ENCODE measurements at places on chromosomes 3 and 15.

- no peak for DNase-seq
These were observed 417.6 kb upstream of the CDIN1 start for GRCh38 chr15:36161771-36162212.

- no peak for DNase-seq
These were observed 235.5 kb downstream of the NR1D2 start for GRCh38 chr3:24180616-24181015.

- DNase-seq = no peak
These were observed 187.9 kb downstream of the CNTN3 start for GRCh38 chr3:74426571-74426970.

DNA sequence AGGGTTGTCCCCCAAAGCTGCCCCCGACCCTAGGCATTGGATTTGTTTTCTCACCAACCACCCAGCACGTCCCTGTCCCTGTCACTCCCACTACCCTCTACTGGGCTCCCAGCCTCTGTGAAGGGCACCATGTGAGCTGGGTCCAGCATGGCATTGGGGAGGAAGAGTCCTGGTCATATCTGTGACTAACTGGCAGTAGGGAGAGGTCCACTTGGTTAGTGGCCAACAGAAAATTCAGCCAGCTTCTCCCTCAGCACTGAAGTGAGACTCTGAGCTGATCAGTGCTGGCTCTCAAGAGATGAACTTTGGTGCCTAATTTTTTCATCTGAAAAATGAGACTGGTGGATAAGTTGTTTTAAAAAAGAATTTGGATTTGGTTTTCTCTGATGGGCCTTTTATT lies 11.3 kb upstream of the KIF23 start:
- DNase-seq = no peak

DNA sequence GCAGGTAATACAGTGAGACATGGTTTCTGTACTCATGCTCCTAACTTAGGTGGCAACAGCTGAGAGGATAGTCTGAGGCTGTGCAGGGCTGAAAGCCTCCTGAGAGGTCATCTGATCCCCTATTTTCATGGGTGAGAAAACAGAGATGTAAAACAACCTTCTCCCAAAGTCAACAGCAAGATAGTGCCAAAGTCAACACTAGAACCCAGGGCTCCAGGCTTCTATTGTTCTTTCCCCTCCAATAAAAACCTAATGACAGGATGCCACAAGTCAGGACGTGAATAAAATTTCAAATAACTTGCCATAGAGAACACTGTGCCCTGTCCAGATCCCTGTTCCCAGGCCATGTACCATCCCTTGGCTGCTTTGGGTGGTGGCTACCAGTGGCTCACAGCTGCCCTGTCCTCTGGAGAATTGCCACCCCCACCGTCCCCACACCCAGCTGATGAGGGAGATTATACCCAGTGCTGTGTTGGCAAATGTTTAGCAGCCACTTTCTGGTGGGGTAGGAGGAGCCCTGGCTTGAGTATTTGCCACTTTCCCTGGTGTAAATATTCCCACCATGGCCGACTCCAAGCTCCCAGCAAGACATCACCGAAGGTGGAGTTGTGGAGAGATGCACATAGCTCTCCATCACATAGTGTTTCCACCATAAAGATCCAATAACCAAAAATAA lies 54.8 kb downstream of the SRGAP3 start:
- DNase-seq = no peak

DNA sequence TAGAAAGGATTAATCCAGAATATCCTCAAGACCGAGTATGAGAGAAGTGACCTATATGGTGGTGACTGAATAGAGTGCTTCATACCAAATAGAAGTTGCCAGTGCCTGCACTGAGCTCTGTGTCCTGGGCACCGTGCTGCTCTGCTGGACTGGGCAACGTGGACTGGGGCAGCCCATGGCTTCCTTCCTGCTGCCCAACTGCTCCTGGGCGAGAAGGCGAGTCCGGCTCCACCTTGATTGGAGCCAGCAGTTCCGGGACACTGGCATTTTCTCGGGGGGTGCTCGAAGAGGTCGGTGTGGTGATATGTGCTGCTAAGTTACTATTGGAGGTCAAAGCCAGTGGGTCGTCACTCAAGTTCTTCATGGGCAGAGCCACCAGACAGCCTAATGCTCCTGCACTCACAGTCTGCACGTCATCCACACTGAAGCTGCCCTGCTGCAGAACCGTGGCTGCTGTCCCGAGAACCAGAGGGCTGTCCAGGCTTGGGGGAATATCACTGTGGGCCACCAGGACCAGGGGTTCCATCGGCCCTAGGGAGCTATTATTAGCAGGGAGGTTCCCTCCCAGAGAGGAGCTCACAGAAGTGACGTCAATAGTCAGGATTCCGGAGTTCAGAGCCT lies 14.1 kb downstream of the ZXDC start:
- no peak for DNase-seq

DNA sequence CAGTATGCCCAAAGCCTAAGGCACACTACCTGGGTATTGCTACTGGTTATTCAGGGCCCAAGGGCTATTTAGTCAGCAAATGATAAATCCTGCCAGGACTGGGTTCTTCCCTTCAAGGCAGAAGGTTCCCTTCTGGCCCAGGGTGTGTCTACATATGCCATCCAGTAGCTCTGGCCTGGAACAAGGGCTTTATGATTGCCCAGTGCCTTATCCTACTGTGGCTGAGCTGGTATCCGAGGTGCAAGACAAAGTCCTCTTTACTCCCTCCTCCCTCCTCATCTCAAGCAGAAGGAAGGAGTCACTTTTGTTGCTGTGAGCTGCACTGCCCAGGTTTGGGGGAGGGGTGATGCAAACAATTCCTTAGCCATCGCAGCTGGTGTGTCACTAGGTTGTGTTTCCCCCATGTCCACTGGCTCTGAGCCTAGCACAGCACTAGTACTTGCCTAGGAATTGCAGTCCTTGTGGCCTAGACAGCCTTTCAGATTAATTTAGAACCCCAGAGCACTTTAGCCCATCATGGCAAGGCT lies 221.8 kb upstream of the TGFBR2 start:
- no peak for DNase-seq

DNA sequence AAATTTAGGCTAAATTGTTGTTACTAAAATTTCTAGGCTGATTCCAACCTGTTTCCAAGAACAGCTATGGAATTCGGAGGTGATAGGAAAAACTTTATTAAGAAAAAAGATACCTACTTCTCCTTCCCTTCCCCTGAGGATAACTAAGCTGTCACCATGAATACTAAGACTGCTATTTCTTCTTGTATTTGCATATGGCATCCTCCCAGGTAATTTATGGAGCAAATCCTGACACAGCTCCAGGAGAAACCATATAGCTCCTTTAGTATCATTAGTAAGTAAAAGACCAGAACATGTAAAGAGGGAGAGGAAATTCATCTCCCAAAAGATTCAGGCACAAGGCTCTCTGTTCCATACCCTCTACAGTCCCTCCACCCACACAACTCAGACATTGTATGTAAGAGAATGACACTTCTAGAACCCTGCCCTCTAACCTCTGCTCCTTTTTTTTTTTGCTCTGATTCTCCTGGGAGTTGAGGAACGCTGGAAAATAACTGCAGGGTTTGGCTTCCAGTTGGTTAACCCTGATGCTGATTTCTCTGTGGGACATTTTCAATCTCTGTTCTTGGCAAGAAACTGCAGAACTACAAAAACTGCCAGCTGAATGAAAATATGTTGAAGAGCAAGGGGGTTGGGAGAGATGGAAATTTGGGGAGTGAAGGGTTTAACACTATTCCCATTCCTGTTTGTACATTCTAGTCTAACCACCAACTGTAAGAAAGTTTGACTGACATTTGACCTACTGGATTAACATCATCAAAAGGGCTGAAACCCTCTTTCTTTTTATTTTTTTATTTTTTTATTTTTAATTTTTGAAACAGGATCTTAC lies 14.2 kb upstream of the MAGI1 start:
- no peak for DNase-seq

DNA sequence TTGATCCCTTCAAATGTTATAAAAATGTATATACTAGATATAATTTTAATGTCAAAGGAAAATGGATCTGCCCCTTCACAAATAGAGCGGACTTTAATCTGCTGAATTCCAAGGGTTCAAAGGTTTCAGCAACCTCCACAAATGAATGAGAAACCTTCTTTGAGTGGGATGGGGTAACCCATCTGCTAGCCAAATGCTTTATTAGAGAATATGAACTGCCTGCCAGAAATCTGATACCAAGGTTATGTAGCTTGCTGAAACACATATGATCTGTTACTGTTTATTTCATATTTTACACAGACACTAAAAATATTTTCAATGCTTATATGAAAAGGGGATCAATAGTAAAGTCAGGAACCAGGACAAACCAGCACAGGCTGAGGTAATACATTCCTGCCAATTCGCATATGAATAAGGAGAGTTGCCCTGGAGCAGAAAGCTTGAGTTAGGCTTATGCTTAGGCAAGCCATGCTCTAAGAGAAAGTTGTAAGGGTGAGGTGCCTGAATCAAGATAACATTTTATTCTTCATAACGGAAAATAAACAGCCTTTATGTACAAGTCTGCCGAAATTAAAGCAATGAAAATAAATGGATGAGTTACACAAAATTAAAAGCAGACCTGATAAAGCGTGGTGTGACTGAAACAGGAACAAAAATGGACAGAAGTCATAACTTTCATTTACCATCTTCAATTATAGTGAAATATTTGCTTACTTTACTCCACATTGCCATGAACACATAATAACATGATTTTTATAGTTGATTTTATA lies 26.5 kb downstream of the PLOD2 start:
- DNase-seq = no peak

DNA sequence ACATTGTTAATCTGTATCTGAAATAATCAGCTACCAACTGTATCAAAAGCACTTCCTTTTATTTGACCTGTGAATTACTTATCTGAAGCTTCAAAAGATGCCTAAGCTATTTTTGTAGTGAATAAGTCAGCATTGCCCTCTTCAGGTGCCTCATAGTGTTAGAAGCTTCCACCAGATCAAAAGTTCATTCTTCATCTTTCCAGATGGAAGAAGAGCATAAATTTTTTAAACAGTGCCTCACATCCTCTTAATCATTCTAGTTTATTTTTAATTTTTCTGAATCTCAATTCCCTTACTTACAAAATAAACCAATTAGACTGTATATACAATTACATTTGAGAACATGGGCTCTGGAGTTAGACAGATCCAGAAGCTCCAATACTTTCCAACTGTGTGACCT lies 65.0 kb downstream of the MYO5A start:
- no peak for DNase-seq

GRCh38 chr3:67559029-67559605 lies 95.3 kb downstream of the SUCLG2 start:
- no peak for DNase-seq

- DNase-seq = no peak
These were observed 15.9 kb downstream of the ABTB1 start for GRCh38 chr3:127688416-127689265.

DNA sequence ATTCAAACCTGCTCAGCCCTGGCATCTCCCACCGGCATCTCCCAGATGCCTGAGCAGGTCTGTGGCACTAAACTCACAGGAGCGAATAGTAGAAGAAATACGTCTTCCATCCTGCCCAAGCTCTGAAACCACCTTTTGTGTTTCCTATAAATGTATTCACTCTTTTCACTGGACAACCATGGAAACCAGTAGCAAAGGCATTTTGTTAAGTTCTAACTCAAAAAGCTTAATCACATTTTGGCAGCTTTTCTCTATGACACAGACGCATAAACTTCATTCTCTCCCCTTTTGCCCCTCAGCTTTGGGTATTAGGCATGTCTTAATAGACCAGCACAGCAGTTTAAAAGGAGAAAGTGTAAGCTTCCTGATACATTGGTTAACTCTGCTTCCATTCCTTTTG lies 24.5 kb upstream of the ARNT2 start:
- no peak for DNase-seq

- no peak for DNase-seq
These were observed 299 bp downstream of the PAQR9 start for GRCh38 chr3:142963234-142963515.

- DNase-seq = no peak
These were observed 11.2 kb downstream of the PTH1R start for GRCh38 chr3:46888705-46889104.

DNA sequence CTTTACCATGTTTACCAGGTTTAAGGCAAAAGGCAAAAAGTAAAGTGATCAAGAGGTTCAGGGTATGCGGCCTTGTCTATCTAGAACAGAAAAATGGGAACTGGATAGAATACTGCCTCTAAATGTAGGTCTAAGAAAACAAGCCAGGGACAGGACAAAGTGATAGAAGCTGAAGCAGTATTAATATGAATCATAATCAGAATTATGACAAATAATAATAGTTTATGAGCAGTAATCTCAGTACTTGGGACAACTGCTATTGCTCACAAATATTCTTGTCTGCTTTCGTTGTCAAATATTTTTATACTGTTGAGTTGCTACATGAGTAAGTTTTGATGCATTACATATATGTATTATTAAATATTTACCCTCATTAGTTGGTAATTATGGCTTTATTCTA lies 356.9 kb upstream of the RBMS3 start:
- DNase-seq = no peak

GRCh38 chr15:99076555-99077308 lies 28.1 kb upstream of the SYNM start:
- DNase-seq = no peak

- no peak for DNase-seq
These were observed 55.8 kb downstream of the TBC1D5 start for GRCh38 chr3:17686613-17687012.

- no peak for DNase-seq
These were observed 46.5 kb upstream of the SMAD6 start for GRCh38 chr15:66655511-66655910.

DNA sequence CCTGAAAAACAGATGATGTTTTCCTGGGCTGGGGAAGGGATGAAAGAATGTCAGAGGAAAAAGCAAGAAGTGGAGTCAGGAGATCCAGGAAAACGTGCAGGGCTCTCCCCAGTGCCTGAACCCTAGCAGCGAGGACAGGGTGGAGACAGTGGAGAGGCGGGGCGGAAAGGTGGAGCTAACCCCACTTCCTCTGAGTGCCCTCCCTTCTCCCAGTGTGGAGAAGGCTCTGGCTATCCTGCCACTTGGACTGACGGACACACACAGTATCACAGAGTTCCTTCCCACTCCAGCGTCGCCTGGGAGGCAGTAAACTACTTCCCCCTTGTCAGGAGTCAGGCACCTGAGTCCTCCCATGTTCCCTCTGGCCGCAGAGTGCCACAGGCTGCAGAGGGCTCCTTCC lies 125.3 kb upstream of the CHRNA7 start:
- DNase-seq = no peak

DNA sequence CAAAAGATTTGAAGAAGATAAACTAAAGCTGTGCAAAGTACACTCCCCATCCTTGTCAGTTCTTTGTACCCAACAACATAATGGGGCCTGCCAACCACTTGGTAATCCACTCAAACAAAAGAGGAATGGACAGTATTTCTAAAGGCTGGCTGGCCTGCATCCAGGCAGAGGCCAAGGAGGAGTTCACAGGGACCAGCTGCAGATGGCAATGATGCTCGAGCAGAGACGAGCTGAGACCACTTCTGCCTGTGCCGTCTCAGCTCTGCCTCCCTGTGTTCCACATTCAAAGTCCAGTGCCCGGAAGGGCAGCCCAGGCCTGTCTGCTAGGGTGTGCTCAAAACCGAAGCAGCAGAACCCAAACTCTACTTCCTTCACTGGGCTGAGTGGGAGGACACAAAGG lies 14.3 kb downstream of the CXCR6 start:
- DNase-seq = no peak

GRCh38 chr3:127775398-127776109 lies 46.8 kb downstream of the MGLL start:
- no peak for DNase-seq
